ENCODE measurements at places on chromosomes 1 and 21.
A peak's percentile ranks its signal among the peaks of the same experiment; 100 is the strongest.

GRCh38 chr1:9872430-9873165, 37.5 kb downstream of the CTNNBIP1 start:
- no peak for DNase-seq

GRCh38 chr1:194117582-194117981, 931.2 kb upstream of the B3GALT2 start:
- DNase-seq = no peak

DNA sequence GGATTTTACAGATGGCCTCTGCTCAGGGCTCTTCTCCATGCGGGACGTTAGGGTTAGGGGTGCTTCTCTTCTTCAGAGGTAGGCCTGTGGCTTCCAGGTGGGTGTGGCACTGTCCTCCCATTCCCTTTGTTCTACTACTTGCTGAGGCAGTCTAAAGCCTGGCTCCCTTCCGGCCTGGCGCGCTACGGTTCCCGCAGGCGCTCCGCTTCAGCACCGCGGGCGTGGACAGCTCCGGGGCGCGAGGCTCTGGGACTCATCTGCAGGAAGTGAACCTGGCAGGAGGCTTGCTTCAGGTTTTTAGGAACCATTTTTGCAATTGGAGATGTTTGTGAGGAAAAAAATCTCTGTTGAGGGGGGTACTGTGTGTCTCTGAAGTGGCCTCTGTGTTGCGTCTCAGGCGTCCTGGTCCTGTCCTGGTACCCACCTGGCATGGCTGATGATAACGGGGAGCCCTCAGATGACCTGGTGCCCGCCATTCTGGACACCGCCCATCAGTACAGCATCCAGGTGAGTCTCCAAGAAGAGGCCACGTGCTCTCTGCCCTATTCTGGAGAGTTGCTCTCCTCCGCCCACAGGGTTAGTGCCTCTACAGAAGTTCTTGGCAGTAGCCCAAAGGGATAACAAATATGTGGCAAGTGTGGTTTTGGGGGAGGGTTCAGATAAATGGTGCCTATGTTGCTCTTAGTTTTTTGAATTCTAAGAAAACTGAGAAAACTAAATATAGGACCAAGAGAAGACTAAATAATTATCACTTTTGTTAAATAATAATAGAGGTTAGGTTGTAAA, 1.9 kb downstream of the MANEAL start:
- DNase-seq = peak; percentile 56

DNA sequence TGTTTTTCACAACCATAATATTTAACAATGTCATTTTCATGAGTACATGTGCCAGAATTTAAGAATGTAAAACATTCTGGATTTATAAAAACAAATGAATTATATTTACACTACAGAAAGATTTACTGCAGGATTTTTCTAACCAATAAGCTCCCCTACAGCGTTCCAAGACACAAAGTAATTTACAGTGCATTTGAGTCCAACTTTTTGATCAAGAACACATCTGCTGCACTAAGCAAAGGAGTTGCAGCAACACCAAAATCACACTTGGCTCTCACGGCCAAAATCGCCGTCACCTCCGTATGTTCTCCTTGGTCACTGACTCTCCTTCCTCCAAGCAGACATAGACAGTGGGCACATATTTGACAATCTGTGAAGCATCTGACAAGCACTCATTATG, 7.7 kb downstream of the VPS26C start:
- DNase-seq = no peak

DNA sequence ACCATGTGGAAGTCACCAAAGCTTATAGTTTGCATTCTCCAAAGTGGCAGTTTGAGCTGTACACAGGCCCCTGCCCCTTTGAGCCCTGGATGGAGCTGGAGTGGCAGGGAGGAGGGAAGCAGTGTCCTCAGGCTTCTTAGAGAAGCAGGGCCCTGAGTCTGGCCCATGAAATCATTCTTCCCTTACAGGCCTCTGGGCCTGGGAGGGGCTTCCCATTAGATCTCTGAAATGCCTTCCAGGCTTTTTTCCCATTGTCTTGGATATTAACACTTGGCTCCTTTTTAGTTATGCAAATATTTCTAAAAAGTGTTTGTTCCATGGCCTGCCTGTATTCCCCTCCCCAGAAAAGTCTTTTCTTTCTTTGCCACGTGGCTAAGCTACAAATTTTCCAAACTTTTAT, 10.0 kb upstream of the TRIM67 start:
- DNase-seq = no peak

GRCh38 chr1:9293533-9294404, 1.1 kb downstream of the SPSB1 start:
- DNase-seq = no peak

GRCh38 chr1:9317591-9318417, 25.1 kb downstream of the SPSB1 start:
- DNase-seq = no peak

- DNase-seq = no peak
These were observed 98.1 kb downstream of the TNNI3K start for GRCh38 chr1:74333244-74333643.

DNA sequence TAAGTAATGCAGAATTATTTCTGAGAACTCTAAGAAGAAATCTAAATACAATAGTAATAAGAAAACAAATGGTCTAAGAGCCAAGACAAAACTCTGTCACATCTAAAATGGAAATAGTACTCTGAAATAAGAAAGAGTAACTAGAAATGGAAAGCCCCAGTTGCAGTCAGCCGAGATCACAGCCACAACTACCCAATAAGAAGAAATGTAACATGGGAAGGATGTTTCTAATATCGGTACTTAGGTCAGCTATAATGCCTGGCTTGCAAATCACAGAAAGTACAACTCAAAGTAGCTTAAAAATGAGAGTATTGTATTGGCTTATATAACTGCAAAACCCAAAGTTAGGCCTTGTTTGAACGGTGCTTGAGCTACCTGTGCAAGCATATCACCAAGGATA, 58.6 kb upstream of the USP25 start:
- no peak for DNase-seq

GRCh38 chr1:226034482-226034881, 28.0 kb upstream of the H3-3A start:
- DNase-seq = peak; percentile 97

GRCh38 chr1:64006276-64007051, 197.0 kb upstream of the UBE2U start:
- DNase-seq = peak; percentile 76

DNA sequence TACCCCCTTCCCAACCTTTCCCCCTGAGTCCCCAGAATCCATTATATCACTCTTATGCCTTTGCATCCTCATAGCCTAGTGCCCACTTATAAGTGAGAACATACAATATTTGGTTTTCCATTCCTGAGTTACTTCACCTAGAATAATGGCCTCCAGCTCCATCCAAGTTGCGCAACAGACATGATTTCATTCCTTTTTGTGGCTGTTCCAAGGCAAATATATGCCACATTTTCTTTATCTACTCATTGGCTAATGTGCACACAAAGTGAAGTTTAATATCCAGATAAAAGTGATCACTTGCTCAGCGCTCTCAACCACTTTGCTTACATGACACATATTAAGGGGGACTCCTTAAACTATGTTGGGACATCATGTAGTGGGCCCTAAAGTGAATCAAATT, 72.4 kb upstream of the TIAM1 start:
- no peak for DNase-seq

Measured in AG08395 (cell line).